COR-L47 (cell line): ENCODE measurements at places on chromosomes 1 and 21.

- DNase-seq = no peak
These were observed 276.0 kb downstream of the MRPL39 start for GRCh38 chr21:25331286-25331685.

GRCh38 chr21:45388611-45389296 lies 16.2 kb upstream of the COL18A1 start:
- DNase-seq = no peak

DNA sequence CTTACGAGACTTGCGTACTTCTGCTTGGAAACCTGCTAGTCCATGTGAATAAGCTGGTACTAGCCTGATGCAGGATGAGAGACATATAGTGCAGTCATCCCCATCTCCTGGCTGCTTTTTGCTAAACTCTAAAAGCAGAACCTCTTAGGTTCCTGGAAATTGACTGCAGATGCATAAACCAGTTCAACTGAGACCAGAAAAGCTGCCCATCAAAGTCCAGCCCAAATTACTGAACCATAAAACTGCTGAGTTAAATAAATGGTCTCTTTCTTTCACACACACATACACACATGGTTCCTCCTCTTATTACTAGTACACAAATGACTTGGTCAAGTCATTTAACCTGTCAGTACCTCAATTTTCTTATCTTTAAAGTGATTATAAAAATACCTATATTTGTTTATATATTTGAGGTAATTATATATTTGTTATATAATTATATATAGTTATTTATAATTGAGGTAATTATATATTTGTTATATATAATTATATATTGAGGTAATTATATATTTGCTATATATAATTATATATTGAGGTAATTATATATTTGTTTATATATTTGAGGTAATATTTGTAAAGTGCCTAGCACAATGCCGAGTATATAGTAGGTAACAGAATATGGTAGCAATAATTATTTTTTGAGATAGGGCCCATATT lies 25.2 kb upstream of the RABGAP1L start:
- peak; percentile 24 for DNase-seq

- DNase-seq = no peak
These were observed 47.6 kb downstream of the KIAA0319L start for GRCh38 chr1:35509558-35509957.

DNA sequence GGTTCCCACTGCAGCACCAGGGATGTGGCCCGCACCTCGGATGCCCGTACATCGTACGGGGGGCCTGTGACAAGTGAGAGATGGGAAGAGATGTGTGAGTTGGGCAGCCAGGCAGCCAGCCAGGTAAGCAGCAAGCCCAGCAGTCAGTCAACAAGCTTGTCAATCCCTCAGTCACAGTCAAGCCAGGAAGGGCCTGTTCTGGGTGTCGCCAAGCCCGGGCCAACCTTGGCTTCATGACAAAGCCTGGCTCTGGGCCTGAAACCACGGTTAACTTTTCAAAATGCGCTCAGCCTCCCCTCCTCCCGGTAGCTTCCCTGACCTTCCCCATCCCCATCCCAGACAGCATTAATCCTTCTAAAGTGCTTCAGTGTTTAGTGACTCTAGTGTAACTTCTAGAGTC lies 31.8 kb downstream of the MYOM3 start:
- DNase-seq = no peak

GRCh38 chr1:170692866-170693575 lies 29.1 kb downstream of the PRRX1 start:
- DNase-seq = no peak

GRCh38 chr1:230865062-230865817 lies 3.1 kb downstream of the C1orf198 start:
- DNase-seq = peak; percentile 12

- no peak for DNase-seq
These were observed 3.5 kb upstream of the PHC2 start for GRCh38 chr1:33434363-33434750.

GRCh38 chr1:148362216-148362611 lies 120.9 kb downstream of the PPIAL4G start:
- no peak for DNase-seq

DNA sequence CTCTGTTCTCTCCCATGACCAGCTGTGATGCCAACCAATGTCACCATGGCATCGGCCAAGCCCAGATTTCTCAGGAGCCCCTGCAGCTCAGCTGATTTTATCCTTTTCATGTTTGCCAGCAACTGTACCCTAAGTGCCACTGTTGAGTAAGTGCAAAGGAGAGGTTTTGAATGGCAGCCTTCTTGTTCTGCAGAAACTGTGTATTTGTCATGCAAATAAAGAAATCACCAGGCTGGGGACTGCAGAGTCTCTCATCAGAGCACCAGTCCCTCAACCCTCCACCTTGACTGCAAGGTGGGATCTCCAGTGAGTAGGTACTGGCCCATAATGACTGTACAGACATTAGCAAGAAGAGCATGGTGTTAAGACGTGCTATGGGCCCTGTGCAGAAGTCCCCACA lies 26.6 kb downstream of the C8B start:
- no peak for DNase-seq

GRCh38 chr1:179303200-179303785 lies 9.7 kb downstream of the SOAT1 start:
- peak; percentile 46 for DNase-seq

DNA sequence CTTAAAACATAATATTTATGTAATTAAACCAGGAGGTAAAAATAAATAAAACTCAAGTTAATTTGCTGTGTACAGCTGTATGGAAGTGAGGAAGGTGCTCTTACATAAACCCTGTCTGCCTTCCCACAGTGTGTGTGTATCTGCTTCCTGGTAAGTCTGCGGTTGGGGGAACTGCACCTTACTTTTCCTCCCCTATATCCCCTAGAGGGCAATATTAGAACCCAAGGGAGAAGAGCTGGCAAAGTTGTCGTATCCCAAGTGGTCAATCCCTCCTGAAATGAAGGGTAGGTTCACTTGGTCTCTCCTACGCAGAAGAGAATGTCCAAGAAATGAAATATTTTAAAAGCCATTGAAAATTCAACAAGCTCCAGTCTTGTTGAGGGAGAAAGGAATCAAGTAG lies 17.8 kb upstream of the JAK1 start:
- no peak for DNase-seq
